ENCODE measurements at places on chromosomes 6 and 20.

GRCh38 chr6:80988286-80988685 is 764.2 kb downstream of the TENT5A start:
- no peak for DNase-seq

DNA sequence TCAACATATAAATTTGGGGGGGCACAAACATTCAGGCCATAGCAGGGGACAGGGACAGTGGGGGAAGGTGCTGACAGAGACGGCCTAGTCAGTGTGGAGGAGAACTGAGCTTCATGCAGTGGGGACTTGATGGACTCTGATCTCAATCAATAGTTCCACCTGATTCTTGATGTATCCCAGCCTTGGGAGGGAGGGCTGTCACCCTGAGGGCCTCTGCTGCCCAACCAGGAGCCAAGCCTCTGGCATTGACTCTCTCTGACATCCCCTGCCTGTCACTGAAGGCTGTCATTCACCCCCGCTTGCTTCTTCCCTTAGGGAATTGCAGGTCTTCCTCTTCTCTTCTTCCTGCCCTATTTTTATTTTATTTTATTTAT is 180.6 kb upstream of the TAB2 start:
- no peak for DNase-seq

DNA sequence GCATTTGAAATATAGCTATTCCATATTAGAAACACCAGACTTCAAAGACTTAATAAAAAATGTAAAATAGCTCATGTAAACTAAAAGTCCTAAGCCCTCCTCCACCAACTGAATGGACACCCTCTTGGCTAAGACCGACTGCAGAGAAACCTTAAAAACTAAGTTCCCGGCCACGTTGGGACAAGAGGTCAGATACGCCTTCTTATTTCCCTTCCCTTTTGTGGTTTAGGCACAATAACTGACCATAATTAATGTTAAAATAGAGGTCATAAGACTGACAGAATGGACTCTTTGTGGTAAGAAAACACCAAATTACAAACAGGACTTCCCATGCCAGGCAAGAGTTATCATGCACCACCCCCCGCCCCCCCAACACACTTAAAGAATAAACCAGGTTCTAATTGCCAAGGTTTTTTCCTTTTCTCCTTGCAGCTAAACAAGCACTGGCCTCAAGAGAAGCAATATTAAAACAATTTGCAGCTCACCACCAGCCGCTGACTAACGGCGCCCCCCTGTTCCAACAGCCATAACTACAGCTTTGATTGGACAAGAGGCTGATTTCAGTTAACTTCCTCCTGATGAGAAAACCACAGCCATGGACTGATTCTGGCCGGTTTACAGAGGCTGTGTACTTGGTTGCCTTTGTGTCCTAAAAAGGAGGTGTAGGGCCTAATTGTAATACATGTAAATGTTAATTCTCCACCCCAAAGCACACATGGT is 10.7 kb upstream of the LAMP5 start:
- no peak for DNase-seq

DNA sequence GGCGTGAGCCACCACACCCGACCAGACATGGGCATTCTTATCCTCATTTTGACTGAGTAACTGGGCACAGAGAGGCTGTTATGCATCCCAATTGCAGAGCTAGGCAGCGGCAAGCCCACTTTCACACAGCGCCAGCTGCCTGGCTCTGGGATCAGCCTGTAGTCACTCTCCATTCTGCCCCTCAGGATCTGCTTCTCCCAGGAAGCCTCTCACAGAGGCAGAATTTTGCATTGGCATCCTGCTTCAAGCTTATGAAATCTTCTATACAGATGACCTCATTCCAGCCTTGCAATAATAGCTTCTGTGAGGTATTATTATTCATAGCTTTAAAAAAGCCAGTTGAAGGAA is 37.0 kb upstream of the IER3 start:
- DNase-seq: no peak

DNA sequence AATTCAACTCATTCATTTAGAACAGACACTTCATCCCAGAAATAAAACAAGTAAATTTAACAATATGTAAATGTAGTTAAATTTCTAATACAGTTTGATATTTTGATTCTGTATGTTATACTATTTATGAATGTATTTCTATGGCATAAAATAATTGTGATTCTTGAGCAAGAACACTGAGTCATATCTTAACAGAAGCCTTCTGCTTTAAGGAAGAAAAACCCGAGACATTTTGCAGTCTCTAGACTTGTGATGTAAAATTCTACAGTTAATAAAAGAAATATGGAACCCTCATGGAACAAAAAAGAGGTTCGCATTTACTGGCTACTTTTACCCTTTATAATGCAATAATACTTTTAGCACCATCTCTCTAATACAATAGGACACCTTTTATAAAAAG is 47.9 kb upstream of the SCML4 start:
- no peak for DNase-seq
